ENCODE measurements at places on chromosomes 16 and 17.

DNA sequence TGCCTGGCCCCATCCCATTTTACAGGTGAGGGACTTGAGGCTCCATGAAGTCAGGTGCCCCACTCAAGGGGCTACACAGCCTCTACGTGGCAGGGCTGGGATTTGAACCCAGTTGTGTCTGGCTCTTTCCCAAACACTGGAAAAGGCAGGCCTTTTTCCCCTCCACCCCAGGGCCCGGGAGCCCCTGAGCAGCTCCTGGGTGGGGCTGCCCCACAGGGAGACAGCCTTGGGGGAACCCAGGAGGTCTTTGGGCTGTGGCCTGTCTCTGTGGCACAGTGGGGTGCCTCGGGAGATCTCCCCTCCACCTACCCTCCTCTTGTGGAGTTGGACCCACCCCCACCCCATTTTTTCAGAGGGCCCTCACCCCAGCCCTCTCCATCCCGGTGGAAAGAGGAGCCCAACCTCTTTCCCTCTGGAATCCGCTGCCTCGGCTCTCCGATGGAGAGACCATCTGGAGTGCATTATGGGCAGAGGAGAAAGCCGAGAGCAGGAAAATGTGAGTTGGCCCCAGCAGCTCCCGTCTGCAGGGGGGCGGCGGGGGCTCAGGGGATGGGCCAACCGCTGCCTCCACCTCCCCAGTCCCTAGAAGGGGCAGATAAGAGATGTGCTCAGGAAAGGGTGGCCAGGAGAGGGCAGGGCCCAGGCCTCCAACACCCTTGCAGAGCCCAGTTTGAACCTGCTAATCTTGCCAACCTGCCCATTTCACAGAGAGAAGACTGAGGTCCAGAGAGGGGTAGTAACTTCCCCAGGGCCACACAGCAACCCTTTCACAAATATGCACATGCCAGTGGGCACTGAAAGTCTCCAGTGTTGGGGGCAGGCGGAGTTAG is 15.4 kb upstream of the TMEM92 start:
- DNase-seq = no peak

DNA sequence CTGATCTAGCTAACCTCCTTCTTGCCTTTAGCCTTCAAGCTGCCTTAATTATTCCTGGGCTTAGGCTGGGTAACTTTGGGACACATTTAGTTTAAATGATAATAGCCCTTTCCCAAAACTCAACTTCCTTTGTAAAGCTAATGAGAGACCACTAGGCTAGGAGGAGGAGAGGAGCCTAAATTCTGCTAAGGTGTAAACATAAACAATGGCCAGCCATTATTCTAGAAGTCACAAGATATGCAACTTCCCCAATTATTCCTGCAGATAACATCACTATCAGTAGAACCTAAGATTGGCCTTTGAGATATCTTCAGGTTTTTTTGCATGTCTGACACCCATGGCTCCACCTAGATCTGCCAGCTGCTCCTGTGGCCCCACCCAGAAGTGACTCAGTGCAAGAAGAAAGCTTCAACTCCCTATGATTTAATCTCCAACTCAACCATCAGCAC is 131.2 kb upstream of the FAM20A start:
- no peak for DNase-seq

DNA sequence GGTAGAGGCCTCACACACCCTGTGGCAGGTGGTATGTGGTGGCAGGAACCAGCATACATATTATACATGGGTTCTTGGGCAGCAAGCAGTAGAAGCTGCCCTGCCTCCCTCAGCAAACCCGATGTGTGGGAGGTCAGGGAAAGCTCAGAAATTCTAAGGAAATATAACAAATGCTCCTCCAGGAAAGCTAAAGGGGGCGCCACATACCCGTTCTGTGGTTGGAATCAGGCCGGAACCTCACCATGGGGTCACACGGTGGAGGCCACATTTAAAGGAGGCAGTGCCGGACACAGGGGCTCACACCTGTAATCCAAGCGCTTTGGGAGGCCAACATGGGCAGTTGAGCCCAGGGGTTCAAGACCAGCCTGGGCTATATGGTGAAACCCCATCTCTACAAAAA is 12.4 kb upstream of the KATNB1 start:
- DNase-seq = no peak

DNA sequence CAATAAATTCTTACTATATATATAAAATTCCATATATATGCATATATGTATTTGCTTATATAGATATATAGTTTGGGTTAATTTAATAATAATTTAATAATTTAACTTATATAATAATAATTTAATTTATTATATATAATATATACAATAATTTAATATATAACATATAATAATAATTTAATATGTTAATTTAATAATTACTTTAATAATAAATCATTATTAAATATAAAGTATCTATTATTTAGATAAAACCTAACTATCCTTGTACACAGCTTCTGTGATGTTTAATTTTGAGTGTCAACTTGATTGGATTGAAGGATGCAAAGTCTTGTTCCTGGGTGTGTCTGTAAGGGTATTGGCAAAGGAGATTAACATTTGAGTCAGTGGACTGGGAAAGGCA is 40.6 kb upstream of the CDH13 start:
- DNase-seq = no peak

- no peak for DNase-seq
These were observed 1.3 kb upstream of the RDM1 start for GRCh38 chr17:35931794-35932425.

DNA sequence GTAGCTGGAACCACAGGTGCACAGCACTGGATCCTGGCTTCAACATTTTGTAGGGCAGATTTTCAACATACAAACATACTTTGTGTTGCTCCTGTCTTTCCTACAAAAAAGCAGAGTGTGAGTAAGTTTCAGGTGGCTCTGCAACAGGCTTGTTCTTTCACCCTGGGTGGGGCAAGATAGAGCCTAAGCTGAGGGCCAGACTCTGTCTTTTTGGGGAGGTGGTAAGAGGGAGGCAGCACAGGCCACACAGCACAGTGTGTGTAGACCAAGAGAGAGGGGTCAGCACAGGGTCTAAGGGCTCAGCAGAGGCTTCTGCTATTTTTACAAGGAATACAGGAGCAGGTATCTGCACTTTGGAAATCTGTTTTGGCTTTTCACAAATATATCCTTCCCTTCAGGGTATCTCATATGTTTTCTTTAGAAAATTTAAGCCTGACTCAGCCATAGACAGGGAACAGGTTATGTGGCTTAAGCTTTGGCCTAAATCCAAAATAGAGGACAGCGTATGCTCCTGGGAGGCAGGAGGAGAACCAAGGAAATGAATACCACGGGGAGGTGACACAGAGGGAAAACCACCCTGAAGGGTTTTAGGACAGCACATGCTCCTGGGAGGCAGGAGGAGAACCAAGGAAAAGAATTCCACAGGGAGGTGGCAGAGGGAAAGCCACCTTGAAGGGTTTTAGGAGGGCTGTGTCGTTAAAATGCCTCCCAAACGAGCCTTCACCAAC is 21.6 kb downstream of the EMC8 start:
- DNase-seq = no peak

DNA sequence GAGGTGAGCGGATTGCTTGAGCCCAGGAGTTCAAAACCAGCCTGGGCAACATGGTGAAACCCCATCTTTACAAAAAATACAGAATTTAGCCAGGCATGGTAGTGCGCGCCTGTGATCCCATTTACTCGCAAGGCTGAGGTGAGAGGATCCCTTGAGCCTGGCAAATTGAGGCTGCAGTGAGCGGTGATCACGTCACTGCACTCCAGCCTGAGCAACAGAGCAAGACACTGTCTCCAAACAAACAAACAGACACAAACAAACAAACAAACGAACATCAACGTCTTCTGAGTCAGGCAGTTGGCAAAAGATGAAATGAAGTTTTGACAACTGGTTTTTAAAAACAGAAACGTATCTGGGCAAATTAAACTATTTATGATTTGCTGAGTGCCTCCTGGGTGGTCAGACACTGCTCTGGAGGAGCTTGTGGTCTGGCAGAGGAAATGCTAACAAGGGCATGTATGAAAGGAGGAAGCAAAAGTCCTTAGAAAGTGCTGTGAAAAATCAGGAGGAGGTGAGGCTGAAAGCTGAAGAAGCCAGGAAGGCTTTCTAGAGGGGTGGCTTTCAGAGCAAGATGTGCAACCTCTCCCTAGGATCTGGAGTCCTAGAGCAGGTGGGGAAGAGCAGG is 10.2 kb upstream of the KRT20 start:
- no peak for DNase-seq

DNA sequence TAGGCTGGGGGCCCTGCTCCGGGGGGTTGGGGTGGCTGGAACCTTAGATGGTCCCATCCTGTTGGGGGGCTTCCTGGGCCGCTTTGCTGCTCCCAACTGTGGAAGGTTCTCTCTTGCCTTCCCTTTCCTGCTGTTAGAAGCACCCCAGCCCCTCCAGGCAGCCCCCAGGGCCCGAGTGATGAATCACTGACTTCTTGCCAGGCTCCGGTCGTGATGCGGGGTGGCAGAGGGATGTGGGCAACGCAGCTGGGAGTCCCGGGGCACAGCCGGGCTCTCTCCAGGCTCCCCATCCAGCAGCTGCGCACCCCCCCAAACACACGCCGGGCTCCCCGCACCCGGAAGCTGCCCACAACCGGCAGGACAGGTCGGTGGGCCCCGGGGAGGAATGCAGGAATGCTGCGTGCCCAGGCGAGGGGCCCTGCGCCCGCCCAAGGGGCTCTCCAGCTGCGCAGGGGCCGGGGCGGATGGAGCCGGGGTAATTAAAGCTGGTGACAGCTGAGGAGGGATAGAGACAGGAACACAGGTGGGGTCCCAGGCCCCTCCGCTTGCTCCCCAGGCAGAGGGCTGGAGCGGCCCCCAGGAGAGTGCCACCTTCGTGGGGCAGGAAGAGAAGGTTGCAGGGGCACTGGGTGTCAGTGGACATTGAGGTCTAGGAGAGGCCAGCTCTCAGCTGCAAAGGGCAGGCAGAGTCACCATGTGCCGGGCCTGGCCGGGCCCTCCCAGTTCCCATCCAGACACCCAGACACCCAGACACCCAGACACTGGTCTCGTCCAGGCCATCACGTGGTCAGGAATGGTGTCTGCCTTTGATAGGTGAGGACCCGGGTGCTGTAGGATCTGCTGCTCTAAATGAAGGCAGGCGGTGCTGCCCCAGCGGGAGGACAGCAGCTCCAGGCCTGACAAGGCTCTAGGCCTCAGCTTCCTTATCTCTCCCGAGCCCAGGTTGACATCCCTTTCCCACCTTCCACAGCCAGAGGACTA is 15.0 kb upstream of the SLC38A10 start:
- no peak for DNase-seq

GRCh38 chr16:75343941-75344340 is 89.4 kb downstream of the CFDP1 start:
- no peak for DNase-seq

DNA sequence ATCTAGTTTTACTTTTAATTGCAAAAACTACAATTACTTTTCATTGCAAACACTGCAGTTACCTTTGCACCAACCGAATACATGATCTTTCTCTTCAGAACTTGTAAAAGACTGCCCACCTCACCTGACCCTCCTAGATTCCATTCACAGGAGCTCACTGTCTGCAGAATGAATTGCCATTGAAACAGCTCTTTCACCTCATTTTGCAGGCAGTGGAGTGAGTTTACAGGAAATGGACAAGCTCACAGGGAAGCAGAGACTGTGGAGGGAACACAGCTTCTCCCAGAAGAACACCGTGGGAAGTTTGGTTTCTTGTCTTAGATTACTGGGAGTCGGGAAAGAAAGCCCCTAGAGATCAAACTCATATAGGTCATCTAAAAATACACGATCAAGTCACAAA is 439.7 kb upstream of the RBFOX1 start:
- DNase-seq = no peak

DNA sequence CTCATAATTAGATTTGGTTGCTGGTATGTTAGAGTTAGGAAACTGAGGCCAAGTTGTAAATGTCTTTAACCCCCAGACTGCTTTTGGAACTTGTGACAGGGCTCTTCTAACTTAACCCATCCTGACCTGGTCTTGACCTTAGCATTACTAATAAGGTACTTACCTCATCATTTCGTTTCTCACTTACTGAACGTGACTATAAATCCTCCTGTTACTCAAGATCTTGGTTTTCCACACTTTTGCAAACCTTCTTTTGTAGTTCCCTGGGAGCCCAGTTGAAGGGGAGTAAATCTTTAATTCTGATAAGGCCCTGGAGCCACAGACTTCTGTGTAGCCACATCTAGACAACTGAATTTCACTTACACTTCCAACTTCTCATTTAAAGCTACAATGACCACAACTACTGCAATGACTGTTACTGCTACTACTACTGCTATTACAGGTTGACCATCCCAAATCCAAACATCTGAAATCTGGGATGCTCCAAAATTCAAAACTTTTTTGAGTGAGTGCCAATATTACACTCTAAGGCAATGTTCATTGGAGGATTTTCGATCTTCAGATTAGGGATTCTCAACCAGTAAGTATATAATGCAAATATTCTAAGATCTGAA is 248.8 kb upstream of the TBX2 start:
- DNase-seq = no peak

DNA sequence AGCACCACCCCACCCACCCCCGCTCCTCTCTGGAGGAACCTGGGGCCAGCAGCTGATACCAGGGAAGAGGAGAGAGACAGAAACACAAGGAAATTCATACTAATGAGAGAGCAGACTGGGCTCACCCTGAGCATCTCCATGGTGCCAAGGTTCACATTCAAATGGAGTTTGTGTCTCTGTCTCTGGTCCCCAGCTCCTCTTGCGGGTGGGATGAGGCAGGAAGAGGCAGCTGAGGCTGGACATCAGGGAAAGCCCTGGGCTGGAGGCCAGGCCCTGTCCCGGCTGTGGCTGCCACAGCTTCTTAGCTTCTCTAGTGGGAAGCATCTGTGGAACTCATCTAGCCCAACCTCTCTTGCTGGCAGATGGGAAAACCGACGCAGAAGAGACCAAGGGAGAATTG is 121.5 kb downstream of the SDK2 start:
- DNase-seq = no peak

DNA sequence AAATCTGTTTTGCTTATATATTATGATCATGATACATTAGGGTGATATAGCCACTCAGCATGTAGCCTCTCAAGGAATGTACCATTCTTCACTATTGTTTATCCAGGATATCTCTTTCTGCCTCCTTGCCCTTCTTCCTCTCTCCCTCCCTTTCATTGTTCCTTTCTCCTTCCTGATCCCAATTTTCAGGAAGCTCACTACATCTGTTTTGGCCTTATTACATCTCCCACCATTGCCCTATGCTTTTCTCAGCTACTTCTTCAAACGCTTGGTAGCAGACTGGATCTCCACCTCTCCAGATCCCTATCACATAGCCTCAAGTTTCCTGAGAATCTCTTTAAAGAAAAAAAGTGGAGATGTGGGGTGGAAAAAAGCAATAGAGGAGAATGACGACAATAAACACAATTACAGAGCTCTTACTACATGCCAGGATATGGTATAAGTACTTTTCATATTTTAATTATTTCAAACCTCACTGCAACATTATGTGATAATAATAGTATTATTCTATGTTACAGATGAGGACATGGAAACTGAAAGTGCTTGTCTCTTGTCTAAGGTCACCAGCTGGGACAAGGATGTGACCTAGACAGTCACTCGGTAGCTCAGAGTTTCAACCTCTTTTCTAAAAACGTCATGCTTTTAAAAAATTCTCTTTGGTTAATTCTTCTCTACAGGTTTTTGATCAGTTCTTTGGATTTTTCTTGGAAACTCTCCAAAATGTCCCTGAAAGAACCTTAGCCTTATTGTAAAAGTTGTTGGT is 959.1 kb downstream of the CDH11 start:
- no peak for DNase-seq

Data from cerebellar nuclear complex (tissue), 1 donor.